ENCODE measurements at places on chromosomes 3 and 15. TPM values are rescaled to one million over a fixed set of nuclear protein-coding genes. Genes with fewer than 3 reads are reported as not detected.

DNA sequence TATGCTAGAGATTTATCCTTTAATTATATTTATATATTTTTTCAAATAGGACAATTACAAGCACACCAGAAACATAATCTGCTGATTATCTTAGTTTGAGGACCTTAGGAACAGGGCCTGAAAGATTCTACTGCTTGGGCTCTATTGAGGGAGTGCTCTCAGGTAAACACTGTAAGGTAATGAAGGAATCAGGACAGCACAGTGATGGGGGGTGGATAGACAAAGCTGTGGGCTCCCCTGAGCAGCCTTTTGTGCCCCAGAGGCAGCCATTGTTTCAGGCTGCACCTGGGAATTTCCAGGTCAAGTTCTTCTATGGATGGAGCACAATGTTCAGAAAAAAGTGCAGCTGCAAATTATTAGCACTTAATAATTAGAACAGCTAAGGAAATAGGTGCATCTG lies 848.0 kb upstream of the CADM2 start:
- DNase-seq = no peak

GRCh38 chr15:45162771-45163507 lies 24.8 kb downstream of the SHF start:
- peak; percentile 99 for DNase-seq

The NUP210 gene
- total RNA-seq = under 0.01 TPM

DNA sequence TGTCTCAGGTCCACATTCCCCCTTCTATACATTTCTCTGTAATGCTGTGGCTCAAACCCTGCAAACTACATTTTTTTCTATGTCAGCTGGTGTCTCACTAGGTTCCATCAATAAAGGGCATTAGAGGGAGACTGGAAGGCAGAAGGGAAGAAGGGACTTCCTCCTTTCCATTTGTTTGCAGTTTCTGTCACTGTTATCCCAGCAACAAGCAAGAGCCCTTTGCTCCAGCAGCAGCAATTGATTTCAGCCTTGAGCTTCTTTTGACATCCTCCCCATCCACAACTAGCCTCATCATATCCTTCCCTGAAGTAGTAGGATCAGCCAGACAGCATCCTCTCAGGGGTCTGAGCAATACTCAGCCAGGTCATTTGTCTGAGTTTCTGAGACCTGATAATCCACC lies 5.3 kb upstream of the NCK1 start:
- no peak for DNase-seq

The CDCP1 gene
- 7.6 TPM for total RNA-seq

GRCh38 chr3:197692641-197693040 lies 44.1 kb downstream of the RUBCN start:
- DNase-seq = no peak

DNA sequence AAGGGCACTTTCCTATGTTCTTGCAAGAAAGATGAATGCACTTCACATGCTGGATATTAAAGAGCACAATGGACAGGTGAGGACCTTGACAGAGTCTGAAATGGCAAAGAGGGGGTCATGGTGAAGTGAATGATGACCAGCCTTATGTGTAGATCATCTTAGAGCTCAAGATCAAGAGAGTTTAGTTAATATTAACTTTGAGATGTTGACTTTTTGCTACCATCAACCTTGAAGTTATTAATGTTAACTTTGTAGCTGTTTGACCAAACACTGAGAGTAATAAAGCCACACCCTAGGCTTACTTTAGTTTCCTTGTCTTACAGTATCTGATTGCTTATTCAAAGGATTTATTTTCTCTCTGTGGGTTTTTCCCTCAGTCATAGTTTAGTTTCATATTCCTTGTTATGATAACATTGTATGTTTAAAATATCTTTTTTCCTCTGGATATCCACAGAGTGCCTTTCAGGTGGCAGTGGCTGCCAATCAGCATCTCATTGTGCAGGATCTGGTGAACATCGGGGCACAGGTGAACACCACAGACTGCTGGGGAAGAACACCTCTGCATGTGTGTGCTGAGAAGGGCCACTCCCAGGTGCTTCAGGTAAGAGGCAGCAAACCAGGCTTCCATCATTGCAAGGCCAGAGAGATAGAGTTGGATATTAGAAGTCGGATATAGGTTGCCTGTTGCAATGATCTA lies 5.4 kb downstream of the NFKBIZ start:
- no peak for DNase-seq

DNA sequence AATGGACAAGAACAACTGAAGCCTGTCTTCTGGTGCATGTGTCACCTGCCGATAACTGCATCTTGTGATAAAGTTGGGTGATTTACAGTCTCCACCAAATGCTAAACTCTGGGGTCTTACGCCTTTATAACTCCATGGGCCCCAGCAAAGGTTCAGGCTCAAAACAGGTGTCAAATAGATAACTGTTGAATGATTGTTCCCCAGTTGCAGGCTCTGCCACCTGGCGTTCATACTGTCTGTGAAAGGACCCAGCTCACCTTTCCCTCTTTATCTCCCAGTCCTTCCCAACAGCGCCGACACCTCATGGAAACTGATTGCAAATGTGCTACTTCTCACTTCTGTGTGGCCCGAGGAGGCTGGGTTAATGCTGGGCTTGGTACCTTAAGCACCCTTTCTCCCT lies 8.3 kb upstream of the SNX22 start:
- DNase-seq = no peak

The ZNF860 gene
- 0.59 TPM for total RNA-seq

The SEC62 gene
- total RNA-seq = 31.5 TPM

GRCh38 chr15:94305133-94305532 lies 73.8 kb downstream of the MCTP2 start:
- no peak for DNase-seq

The CA12 gene
- 114 TPM for total RNA-seq

The PFKFB4 gene
- total RNA-seq = 12.3 TPM

The GOLGA6A gene
- total RNA-seq = under 0.01 TPM

The VPS33B gene
- total RNA-seq = 10.0 TPM

The SLC51B gene
- total RNA-seq = not detected

The KBTBD13 gene
- total RNA-seq = not detected
